HepG2 (cell line): ENCODE measurements at places on chromosomes 1 and 21. TPM values are rescaled to one million over a fixed set of nuclear protein-coding genes. Genes with fewer than 3 reads are reported as not detected.

Gene PLEKHA6
- 5.3 and 6.4 TPM in 2 replicates for polyA plus RNA-seq

Gene TFF3
- polyA plus RNA-seq = 26.9 and 27.0 TPM in 2 replicates

Gene CTSS
- 0.33 and 0.59 TPM in 2 replicates for polyA plus RNA-seq

Gene LDLRAD1
- polyA plus RNA-seq = 13.5 and 14.0 TPM in 2 replicates

Gene C1QC
- polyA plus RNA-seq = not detected in 2 replicates

Gene LCE3D
- not detected in 2 replicates for polyA plus RNA-seq

Gene BEND5
- polyA plus RNA-seq = 0.04 and 0.11 TPM in 2 replicates

Gene PPIAL4G
- polyA plus RNA-seq = not detected in 2 replicates

Gene RNU1-1
- under 0.01 TPM in 2 replicates for polyA plus RNA-seq

Gene TPTE
- not detected in 2 replicates for polyA plus RNA-seq

Gene TMPRSS2
- 1.7 and 1.9 TPM in 2 replicates for polyA plus RNA-seq
